ENCODE measurements at places on chromosomes 3 and 15. TPM values are rescaled to one million over a fixed set of nuclear protein-coding genes. Genes with fewer than 3 reads are reported as not detected.
A peak's percentile ranks its signal among the peaks of the same experiment; 100 is the strongest.

- no peaks in the 10 kb centered on the region for H3K4me1 ChIP-seq
- H3K4me3 ChIP-seq = no peak overlapping the region
- DNase-seq = no peak
- H3K27ac ChIP-seq = no peak overlapping the region
- no peaks in the 10 kb centered on the region for H3K27me3 ChIP-seq
Observed at GRCh38 chr3:58835086-58835485, 168.5 kb upstream of the FAM3D start.

DNA sequence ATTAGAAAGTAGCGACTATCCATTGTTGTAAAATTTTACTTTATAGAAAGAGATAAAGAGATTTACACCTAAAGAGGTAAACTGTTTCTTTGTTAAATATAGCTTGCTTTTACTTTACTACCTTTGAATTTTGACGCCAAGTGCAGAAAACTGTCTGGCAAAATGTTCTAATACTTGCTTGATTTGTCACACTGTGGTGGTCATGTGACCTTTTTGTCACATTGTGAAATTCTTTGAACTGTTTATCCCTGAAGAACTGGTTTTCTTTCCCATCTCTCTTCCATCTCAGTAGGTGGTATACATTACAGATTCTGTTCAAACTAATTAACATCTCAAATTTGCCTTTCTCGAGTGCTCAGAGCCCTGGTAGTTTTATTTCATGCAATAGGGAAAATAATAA lies 327.4 kb downstream of the NAALADL2 start:
- H3K27me3 ChIP-seq = no peaks in the 10 kb centered on the region
- no peak overlapping the region for H3K4me3 ChIP-seq
- H3K4me1 ChIP-seq = no peaks in the 10 kb centered on the region
- no peak for DNase-seq
- no peaks in the 10 kb centered on the region for H3K36me3 ChIP-seq
- no peak overlapping the region for H3K27ac ChIP-seq

Gene ISL2
- 3.5 TPM for total RNA-seq

Gene ATP13A5
- total RNA-seq = 0.16 TPM

Gene QRICH1
- total RNA-seq = 280 TPM

Gene TOP2B
- 86.5 TPM for total RNA-seq

Gene GUCA1C
- 2.0 TPM for total RNA-seq

GRCh38 chr3:140920029-140920428 lies 21.6 kb upstream of the SLC25A36 start:
- H3K36me3 ChIP-seq = no peaks in the 10 kb centered on the region
- H3K4me3 ChIP-seq = no peak overlapping the region
- no peak for DNase-seq
- H3K27ac ChIP-seq = no peak overlapping the region
- H3K4me1 ChIP-seq = no peaks in the 10 kb centered on the region

DNA sequence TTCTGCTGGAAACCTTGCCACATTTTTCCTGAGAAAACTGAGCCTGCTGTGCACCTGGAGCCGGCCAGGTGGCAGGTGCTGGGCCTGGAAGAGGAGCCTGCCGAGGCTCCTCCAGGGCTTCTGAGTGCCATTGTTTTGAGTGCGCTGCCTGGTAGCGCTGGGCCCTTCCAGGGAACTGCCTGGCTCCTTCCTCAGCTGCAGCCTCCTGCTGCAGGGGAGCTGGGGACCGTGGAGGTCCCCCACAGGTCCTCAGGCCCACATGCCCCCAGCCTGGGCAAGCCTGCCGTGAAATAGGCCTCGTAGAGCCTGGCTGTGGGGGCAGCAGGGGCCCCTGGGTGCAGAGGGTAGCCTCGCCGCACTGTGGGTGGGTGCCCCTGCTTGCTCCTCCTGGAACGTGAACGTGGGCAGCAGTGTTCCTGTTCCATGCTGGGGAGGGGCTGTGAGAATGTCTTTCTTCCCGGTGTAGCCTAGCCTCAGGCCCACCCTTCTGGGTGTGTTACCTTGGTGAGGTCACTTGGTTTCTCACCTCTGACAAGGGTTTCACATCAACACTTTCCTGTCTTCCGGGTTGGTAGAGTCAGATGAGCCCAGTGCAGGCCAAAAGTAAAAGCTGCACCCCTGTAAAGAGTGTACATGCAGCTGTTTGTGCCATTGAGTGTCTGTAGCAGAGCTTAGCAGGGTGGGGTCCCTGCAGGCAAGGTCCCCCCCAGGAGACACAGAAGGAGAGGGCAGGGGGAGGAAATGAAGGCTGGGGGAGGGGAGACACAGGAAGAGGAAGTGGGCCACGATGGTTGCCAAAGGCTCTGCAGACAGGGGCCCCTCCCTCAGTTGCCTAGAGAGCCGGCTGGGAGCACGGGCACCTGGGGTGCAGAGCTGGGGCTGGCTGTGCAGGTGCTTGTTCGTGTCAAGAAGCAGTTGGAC lies 34.5 kb downstream of the KLF13 start:
- H3K27ac ChIP-seq = peak overlapping the region; percentile 65
- H3K4me1 ChIP-seq = peaks cover 80% of the 10 kb centered on the region
- no peaks in the 10 kb centered on the region for H3K36me3 ChIP-seq
- peak; percentile 46 for DNase-seq
- no peak overlapping the region for H3K4me3 ChIP-seq

DNA sequence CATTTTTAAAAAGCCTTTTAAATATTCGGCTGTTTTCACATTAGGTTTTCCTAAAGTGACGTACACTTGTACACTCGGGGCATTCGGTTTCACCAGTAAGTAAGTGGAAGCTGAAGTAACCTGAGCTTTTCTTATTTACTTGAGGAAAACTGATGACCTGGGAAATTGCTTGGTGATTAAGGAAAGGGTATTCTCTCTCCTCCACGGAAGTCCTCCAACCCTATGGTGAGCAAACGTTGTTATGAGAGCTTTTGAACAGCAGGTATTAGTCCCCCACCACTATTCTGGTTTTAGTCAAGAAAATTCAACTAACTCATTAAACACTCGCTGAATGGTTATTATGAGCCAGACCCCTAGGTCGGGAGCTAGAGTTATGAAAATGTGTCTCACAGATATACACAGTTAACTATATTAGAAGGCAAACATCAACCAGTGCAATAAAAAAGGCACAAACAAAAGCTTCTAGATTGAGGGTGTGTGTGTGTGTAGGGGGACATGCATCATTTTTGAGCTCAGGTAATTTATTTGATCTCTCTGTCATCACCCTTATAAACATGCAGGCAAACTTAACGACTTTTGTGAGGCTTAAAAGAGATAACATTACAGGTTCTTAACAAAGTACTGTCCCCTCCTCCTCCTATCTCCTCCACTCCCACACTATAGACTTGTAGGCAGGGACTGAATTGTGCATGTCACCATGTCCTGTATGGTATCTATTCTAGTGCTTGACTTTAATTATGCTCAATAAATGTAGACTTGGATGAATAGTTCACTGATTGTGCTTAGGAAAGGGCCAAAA lies 143.3 kb upstream of the MB21D2 start:
- H3K36me3 ChIP-seq = no peaks in the 10 kb centered on the region
- DNase-seq = no peak
- no peaks in the 10 kb centered on the region for H3K4me1 ChIP-seq
- no peak overlapping the region for H3K27ac ChIP-seq
- H3K4me3 ChIP-seq = no peak overlapping the region

Gene KNG1
- total RNA-seq = 0.43 TPM
